ENCODE measurements at places on chromosomes 3 and 15.

DNA sequence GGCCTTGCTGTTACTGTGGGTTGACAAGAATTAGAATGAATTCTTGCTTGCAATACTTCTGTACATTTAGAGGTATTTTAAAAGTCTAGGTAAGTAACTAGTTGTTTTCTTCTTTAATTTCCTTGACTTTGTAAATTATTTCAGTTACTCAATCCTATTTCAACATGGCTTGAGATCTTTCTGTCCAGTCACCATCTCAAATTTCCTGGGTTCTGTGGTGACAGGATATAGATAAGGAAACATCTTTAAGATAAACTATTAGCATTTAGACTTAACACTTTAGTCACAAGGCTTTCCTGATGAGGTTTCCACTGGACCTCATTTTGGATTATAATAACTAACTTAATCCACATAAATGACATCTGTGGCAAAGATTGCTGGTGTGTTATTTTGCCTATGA, 195.9 kb upstream of the DPH6 start:
- no peak for DNase-seq

DNA sequence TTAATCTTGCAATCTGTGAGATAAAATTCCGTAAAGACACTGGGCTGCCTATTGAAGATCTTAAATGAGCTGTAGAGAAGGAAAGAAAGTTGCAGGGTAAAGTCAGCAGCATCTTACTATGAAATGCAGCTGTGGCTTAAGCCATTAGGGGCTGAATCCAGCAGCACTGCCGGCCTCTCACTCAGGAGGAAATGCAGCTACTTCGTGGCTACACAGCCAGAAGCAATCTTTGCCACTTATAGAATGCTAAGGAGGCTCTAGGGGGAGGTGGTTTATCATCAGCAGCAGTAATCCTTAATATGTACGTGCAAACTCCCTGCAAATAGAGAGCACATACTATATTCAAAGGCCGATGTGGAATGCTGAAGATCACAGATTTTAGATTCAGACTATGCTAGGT, 19.1 kb upstream of the MCTP2 start:
- no peak for DNase-seq

- no peak for DNase-seq
Measured at GRCh38 chr3:139547666-139548065, 8.1 kb upstream of the RBP1 start.

DNA sequence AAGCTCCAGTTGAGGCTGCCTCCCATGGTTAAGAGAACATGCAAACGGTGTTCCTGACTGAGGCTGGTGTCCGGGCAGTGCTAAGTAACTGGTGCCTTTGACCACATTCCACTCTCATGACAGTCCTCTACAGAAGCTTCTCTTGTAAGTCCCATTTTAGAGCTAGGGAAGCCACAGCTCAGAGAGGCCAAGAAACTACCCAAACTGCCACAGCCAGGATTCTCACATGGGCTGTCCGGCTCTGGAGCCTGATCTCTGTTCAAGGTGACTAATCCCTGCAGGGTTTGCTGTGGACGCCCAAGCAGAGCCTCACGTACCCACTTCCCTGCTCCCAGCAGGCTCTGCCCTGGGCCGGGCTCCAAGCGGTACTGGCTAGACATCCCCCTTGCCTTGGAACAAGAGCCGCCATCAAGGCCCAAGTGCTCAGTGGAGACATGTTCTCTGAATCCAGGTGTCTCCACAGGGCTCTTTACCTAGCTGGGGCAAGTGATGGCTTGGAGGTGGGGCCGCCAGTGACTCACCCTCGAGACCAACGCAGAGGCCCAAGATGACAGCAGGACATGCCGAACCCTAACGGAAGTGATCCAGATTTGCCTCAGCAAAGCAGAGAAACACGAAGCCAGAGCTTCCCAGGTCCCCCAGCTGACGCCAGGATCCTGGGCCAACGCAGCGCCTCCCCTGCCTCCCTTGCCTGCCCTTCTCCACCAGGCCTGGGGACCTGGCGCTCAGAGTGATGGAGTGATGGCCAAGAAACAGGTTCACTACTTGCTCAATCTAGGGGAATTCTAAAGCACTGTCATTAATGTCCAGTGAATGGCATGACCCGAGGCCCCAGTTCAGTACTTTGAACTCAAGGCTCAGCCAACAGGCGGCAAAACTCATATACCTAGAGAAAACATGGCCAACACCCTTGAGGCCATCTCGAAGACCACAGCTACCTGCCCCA, 24.4 kb downstream of the KLHL25 start:
- no peak for DNase-seq

- peak; percentile 44 for DNase-seq
Measured at GRCh38 chr15:68441045-68441743, 9.2 kb upstream of the ITGA11 start.

- DNase-seq, result no peak
Measured at GRCh38 chr3:71217640-71218222, 365.8 kb downstream of the FOXP1 start.

GRCh38 chr15:68258692-68259091, 18.9 kb upstream of the FEM1B start:
- DNase-seq, result no peak

GRCh38 chr3:109963831-109964230, 626.5 kb upstream of the DPPA4 start:
- DNase-seq, result no peak

DNA sequence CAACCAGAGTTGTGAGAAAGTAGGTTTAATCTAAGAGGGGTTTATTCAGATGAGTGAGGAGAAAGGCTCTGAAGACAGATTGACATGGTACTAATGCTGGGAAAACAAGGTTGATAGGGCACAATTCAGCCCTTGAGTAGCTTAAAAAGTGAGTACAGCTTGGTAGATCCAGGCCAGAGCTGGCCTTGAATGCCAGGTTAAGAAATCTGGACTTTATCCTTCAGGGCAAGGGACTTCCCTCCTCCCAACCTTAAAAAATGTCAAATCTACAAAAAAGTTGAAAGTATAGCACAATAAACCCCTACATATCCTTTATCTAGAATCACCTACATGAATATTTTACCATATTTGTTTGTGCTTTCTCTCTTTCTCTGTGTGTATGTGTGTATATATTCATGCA, 7.9 kb downstream of the TM4SF18 start:
- DNase-seq, result no peak

GRCh38 chr3:168865022-168865551, 769.4 kb upstream of the GOLIM4 start:
- DNase-seq, result no peak

- peak; percentile 89 for DNase-seq
Measured at GRCh38 chr3:127458696-127459604, 131.6 kb downstream of the TPRA1 start.

DNA sequence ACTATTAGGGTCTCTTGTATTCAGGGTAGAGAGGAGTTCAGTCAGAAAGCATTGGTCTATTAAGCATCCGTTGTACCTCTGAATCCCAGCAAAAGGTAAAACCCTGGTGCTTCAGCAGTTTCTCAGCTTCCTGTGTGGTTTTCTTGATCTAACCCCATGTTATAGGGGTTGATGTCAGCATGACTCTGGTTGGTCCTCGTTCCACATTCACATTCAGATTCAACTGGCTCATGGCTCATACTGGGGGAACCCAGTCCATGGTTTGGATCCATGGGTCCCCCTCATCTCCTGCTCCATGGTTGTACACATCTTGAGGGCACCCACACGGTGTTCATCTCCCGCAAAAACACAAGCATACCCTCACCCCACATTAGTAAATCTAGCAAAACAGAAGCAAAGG, 47.7 kb upstream of the C2CD4B start:
- DNase-seq, result no peak

DNA sequence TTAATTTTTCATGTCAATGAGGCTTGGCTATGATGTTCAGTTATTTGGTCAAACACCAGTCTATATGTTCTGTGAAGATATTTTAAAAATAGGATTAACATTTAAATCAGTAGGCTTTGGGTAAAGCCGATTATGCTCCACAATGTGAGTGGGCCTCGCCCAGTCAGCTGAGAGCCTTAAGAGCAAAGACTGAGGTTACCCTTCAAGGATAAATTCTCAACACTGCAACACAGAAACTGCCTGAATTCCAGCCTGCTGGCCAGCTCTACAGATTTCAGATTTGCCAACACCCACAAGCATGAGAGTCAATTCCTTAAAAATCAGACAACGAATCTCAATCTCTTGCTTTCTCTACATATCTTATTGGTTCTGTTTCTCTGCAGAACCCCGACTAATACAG, 188.3 kb downstream of the PLCH1 start:
- DNase-seq, result no peak

DNA sequence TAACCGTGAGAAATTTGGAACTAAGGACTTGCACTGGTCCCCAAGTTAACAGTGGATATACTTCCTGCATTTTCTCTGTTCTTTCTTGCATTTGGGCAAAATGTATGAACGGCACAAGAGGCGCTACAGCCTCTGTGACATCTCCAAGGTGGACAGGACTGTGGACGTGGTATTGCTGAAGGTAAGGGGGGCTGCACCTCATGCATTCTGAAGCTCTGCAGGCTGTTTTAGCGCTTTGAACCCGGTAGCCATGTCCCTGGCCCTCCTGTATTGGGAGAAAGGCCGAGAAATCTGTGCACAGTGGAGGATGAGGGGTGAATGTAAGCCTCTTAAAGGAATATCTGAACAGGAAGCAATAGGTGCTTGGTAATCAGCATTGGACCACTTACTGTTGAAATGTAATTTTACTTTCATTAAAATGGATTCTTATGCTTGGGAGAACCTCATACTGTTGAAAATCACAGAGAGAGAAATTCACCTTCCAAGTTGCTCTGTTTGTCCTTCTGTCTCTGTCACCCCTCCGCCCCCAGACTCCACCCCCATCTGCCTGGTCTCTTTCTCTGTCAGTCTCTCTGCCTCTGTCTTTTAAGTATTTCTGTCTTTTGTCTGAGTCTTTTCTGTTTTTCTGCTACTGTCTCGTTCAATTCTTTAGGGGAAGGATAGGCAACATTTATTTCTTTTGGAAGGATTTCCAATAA, 174.6 kb downstream of the KLHL25 start:
- DNase-seq, result no peak

- DNase-seq, result no peak
Measured at GRCh38 chr15:80970018-80970657, 19.5 kb downstream of the MESD start.

- no peak for DNase-seq
Measured at GRCh38 chr3:52122491-52122890, 31.7 kb downstream of the POC1A start.

DNA sequence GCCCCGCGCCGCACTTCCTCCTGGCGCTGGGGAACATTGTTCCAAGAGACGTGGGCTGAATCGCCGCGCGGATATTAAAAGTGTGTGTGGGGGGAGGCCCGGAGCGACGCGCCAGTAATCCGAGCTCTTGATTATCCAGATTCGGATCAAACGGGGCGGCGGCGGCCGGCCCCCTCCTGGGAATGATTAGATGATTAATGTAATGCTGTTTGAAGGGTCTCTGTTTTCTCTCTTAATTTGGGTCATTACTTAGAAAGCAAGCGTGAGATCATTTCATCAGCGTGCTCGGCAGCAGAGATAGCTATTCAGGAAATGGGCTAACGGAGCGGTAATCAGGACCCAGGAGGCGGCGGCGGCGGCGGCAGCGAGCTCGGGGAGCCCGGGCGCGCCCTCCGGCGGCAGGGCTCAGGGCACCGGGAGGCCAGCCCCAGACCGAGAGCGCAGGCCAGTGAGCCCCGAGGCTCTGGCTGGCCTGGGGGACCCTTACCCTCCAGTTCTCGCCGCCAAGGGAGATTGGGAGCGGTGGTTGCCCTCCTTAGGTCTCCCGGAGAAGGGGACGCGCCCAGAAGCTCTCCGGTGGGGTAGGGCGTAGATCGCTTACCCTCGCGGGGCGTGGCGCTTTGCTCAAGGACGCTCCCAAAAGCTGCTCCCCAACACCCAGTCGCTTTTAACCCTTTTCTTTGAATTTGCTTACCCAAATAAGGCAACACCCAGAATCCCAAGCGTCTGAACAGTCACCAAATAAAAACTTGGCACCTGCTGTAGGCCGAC, 4.5 kb downstream of the FEZF2 start:
- peak; percentile 69 for DNase-seq

DNA sequence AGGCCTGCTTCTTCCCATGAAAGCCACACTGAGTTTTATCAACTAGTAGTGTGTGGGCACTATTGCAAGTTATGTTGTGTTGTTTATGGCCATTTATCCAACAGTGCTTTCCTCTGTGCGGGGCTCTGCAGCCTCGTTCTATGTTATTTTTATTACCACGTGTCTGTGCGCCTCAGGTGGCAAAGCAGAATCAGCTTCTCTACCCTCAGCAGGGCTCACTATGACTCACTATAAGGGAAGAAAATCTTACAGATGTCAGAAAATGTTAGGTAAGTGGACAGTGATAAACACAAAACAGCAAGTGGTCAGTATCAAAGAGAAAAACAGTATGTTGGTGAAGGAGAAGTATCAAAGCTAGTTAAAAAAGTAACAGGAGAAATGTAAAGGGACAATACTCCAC, 61.4 kb downstream of the MOBP start:
- DNase-seq, result no peak

DNA sequence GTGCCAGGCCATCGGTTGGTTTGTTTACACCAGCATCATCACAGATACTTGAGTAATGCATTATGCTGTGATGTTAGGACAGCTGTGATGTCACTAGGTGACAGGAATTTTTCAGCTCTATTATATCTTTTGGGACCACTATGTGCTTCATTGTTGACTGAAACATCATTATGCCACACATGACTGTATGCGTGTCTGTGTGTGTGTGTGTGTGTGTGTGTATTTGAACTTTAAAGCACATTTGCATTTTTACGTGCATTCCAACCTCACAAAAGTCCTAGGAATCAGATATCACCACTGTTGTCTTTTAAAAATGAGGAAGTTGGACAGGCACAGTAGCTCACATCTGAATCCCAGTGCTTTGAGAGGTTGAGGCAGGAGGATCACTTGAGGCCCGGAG, 223.0 kb downstream of the TBL1XR1 start:
- no peak for DNase-seq

GRCh38 chr15:98804057-98804380, 155.7 kb downstream of the IGF1R start:
- DNase-seq, result no peak

- DNase-seq, result no peak
Measured at GRCh38 chr3:170600005-170600624, 14.2 kb upstream of the SLC7A14 start.

- DNase-seq, result no peak
Measured at GRCh38 chr3:197613199-197613598, 57.4 kb upstream of the BDH1 start.
